ENCODE measurements at places on chromosomes 16 and 17.

DNA sequence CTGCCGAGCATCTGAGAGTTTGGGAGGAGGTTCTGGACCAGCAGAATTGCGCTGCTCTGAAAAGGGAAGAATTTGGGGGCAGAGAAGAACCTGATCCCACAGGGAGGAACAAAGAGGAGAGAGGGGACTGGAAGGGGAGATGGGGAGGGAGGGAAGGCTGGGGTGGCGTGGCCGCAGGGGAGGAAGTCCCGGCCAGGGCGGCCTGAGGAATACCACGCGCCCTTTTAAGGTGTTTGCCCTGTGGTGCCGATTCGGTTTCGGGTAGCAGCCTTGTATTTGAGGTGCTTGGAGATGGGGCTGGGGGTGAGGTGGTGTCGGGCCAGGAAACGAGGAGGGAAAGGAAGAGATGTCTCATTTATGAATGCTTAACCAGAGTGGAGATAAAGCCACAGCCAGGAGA is 51.3 kb downstream of the AKAP1 start:
- no peak for DNase-seq

DNA sequence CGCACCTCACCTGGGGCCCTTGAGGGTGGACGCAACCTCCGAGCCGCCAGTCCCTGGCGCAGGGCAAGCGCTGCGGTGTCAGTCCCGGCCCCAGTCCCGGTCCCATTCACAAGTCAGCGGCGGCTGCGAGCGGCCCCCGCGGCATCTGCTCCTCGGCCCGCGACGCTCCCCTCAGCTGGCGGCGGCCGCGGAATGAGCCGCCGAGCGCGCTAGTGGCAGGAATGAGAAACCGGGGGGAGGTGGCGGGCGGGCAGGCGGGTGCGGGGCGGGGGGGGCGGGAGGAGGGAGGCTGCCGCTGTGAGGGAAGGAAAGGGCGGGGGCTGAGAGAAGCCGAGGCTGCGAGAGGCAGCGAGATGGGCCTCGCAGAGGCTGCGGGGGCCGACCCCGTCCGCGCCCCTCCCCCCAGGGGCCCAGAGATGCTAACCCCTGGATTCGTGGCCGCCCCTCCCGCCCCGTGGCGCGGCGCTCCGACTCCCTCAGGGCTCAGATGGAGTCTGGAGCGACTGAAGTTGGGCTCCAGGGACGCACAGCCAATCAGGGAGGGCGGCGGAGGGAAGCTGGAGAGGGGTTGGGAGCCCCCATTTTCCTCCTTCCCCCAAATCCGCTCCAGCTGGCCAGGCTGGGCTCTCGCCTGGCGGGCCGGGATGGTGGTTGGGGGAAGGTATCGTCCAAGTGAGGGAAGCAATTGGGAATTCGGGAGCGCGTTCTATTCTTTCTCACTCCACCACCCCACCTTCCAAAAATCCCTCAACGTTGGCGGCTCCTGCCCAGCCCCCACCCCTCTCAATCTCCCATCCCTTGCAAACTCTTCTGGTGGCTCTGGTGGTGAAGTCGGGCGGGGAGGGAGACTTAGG is at the start of gene CDH11:
Gene CDH11, minus strand, starts transcription at position 194 of the 854 bp plus-strand sequence. CDS start 117,194 bp downstream, outside the sequence.
- DNase-seq, result no peak

DNA sequence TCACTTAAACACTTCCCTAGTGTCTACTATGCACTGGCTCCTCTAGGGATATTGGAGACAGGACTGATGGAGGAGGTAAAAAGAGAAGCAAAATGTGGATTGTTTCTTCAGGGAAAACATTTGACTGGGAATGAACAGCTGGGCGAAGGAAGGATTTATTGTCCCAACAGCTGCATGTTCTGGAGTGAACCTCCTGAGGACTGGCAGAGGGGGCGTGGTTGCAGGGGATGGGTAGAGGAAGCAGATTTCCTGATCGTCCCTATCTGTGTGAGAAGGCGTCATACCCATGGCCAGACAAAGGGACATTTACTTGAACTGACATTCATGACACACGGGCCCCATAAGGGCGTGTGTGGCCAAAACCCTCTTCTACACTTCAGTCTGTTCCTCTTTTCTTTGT is 321.5 kb downstream of the MAP2K4 start:
- no peak for DNase-seq

DNA sequence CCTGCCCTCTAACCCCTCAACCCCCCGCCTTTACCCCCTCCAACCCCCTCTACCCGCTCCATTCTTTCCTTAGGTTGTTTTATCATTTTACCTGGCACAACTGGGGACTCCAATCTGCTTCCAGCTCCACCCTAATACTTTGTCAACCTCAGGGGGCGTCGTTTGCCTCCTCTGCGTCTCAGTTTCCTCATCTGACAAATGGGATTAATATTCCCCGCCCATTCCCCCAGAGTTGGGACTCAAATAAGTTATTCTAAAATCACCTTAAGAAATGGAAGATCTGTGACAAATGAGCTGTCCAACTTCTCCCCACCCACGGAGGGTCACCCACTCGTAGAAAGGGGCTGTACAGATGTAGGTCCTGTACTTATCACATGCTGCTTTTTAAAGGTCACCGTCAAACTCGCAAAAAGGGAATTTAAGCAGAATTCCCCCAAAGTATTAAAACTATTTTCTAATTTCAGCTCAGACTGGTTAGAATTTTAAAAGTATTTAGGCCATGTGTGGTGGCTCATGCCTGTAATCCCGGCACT is 40.6 kb upstream of the CPNE2 start:
- no peak for DNase-seq

- DNase-seq, result peak; percentile 24
Observed at GRCh38 chr16:70250748-70251628, 752 bp downstream of the EXOSC6 start.

DNA sequence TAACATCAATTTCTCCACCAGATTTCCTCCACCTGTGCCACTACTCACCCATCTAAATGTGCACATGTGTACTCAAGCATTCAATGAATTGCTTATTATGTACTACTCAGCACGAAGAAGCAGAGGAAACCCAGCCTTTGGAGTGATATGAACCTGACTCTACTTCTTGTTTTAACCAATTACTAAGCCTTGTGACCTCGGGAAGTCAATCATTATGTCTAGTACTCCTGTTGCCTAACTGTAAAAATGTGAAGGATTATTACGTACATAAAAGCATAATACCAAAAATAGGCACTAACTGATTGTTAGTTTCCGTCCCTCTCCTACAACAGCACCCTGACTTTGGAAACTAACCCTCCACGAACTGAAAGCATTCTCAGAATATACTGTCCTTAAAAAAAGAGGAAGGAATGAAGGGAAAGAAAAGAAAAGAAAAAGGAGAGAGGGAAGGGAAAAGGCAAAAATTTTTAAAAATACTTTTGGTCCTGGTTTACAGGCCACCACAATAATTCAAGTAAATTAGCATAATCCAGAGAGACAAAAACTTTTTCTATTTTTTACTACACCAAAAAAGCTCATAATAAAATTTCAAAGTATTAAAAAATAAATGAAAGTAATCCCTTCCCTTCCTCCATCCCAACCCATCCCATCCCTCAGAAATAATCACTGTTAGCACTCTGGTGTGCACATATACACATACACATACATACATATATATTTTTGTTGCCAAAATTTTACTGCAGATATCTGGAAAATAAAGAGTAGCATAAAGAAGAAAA is 53.6 kb downstream of the KANSL1 start:
- no peak for DNase-seq

GRCh38 chr16:78303946-78304345 is 204.5 kb downstream of the WWOX start:
- DNase-seq, result no peak

DNA sequence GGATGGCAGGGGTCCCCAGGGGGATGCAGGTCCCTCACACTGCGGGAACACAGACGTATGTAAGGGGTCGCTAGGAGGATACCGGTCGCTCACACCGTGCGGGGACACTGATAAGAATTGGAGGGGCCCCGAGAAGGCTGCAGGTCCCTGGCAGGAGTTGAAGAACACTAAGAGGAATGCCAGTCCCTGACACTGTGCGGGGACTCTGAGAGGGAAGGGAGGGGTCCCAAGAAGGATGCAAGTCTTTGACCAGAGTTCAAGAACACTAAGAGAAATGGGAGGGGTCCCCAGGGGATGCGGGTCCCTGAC is 510 bp downstream of the ERCC4 start:
- DNase-seq, result no peak

DNA sequence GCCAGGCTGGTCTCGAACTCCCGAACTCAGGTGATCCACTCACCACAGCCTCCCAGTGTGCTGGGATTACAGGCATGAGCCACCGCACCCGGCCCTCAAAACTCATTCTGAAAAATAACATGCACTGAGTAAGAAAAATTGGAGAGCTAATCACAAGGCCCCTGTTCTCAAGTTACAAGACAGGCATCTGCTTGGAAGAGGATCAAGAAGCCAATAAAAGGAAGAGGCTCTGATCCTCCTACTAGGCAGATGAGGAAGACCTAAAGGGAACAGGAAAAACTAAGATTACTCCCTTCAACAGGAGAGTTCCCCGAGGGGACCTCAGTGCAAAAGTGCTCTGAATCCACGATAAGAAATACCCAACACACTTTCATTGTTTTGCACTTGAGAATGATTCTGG is 18.4 kb downstream of the BLMH start:
- DNase-seq, result no peak
